ENCODE measurements at places on chromosomes 2 and 18.

DNA sequence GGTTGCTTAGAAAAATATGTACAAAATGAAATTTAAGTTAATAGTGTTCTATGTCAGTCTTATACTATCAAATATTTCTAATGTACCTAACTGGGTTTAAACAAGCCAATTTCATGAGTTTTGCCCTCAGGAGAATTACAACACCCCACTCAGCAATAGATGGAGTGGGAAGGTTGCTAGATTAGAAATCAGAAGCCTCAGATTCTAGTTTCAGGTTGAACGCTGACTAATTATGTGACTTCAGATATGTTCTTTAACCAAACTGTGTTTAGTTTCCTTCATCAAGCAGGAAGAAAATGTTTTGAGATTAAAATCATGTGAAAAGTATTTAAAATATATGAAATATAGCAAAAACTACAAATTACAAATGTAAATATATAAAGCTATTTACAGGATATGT, 133.8 kb upstream of the KCNH7 start:
- ATAC-seq, result no peak

DNA sequence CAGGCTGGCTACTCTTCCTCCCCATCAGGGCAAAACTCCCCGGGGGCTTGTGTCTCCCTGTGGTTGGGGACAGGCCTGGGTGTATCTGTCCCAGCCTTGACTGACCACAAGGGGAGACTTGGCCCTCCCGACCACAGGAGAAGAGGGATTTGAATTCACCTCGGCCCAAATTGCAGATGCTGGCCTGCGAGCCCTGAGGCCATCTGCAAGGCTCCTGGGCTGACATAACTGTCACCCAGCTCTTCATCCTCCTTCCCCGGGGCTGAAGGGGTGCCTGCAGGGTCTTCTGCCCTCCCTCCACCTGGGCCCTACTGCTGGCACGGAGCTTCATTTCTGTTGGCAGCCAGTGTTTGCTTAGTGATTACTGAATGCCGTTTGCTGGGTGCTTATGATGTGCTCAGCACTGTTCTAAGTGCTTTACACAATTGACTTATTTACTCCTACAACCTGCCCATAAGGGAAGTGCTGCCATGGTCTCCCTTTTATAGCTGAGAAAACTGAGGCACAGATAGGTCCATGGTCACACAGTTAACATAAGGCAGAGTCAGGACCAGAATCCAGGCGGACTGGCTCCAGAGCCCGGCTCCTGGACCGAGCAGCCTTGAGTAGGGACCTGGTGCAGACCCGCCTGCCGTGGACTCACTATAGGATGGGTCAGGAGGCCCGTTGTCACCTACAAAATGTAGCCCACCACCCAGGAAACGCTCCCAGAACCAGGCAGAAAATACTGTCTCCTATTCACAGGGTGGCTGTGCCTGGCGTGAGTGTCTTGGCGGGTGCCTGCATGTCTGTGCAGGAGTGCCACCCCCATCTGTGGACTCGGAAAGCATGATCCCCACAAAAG, 18.9 kb downstream of the STEAP3 start:
- ATAC-seq, result no peak

DNA sequence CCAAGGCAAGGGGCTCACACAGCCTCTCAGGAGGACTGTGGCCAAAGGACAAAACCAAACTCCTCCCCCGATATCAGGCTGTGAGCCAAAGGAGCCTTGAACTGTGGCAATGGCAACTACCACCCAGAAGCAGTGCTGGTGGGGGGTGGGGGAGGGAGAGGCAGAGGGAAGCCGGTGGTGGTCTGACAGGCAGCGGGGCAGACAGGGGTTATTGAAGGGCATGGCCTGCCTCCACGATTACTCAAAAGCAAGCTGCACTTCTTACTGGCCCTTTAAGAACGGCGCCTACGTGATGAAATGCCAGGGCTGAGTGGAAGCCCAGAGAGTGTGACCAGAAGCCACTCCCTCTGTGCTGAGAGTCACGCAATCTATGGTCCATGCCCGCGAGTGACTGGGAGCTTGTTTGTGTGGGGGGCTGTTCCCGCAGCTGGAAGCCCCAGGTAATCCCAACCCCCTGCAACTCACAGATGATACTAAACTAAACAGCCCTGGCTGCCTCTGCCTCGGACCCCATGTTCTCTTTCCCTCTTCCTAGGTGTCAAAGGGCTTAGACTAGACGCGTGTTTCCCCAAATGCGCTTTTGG, 128.2 kb upstream of the CXCR4 start:
- ATAC-seq, result no peak

- ATAC-seq, result no peak
Observed at GRCh38 chr18:28041366-28041765, 135.6 kb downstream of the CDH2 start.

GRCh38 chr2:216464104-216464720, 34.4 kb upstream of the RPL37A start:
- no peak for ATAC-seq

GRCh38 chr2:210559182-210559581, 2.8 kb downstream of the CPS1 start:
- ATAC-seq, result no peak

DNA sequence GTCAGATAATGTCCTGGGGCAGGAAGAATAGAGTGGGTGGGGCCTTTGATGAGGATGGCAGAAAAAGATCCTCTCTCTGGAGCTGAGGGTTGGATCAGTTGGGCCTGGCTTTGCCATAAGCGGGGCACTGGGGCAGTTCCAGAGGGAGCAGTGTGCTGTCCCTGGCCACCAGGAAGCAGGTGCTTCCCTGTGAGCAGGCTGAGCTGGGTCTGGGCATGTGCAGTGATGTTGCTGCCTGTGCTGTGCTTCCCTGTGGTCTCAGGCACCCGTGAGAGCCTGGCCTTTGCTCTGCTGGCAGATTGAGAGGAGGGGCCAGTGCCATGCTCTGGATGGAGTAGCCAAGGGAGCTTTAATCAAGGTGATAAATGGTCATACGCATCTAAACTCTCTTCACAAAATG, 14.6 kb upstream of the NPPC start:
- no peak for ATAC-seq

DNA sequence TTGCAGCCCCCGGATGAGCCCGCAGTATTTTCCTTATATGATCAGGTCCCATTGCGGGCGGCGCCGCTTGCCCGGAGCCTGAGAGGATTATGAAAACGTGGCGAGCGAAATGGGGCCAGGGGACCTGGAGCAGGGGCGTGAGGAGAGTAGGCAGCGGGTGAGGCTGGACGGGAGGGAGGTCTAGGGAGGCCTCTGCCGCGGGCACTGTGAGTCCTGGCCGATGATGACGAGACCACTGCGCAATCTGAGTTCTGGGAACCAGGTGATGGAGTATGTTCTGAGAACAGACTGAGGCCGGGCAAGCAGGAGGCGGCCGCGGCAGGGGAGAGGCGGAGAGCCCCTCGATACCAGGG, 790 bp upstream of the ACAA2 start:
- ATAC-seq, result peak; percentile 80

- ATAC-seq, result no peak
Observed at GRCh38 chr2:198096002-198096401, 291.6 kb downstream of the PLCL1 start.

DNA sequence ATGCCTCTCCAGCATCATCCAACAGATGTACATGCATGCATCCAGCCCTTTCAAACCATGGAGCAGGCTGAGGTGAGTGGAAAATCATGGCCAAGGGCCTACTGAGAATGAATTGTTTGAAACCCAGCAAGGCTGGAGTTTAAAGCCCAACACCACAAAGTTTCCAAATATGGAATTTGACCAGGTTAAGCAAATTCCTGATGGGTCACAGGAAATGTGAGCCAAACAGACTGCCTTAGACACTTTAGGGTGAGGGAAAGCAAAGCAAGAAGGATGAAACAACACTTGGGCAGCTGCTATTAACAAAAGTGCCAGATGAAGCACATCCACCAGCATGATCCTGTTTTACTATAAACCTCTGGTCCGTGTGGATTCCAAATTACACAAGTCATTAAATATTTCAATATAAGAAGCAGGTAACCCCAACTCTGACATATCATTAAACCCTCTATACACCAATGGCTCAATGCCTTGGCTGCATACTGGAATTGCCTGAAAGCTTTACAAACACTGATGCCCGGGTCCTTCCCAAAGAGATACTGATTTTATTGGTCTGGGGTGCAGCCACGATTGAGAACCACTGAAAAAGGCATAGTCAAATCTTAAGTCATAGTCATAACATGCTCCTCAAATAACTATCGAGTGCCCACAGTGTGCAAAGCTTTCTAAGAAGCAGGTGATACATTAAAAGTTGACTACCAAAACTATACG, 9.1 kb downstream of the KLF7 start:
- peak; percentile 91 for ATAC-seq

Data from activated T-helper 17 cell treated with anti-CD3 and anti-CD28 coated beads, Interleukin-2, amount 50 U/mL, for 72 hours (primary cell).